ENCODE measurements at places on chromosomes 3 and 15.

- DNase-seq: no peak
Observed at GRCh38 chr3:119357190-119357589, 63.0 kb downstream of the ARHGAP31 start.

- DNase-seq: no peak
Observed at GRCh38 chr3:48599077-48599501, 4.0 kb upstream of the COL7A1 start.

DNA sequence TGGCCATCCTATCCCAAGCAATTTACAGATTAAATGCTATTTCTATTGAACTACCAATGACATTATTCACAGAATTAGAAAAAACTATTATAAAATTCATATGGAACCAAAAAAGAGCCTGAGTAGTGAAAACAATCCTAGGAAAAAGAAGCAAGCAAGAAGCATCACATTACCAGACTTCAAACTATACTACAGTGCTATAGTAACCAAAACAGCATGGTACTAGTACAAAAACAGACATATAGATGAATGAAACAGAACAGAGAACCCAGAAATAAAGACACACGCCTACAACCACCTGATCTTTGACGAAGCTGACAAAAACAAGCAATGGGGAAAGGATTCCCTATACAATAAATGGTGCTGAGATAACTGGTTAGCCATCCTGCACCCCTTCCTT lies 152.2 kb downstream of the TNIK start:
- no peak for DNase-seq

DNA sequence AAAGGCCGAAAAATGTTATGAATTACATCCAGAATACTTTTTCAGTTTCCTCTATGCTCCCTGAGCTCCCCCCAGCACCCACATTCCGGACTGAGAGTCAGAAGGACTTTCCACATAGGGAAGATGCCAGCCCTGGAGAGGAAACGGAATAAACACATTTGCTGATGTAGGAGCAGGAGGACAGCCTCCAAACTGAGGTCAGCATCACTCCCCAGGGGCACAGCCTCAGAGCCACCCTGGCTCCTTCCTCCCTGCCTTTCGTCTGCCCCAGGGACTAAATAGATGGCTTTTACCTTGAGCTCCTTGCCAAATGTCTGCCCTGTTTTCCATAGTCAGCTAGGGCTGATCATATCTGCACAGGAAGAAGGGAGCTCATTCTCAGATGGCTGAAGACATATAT lies 22.6 kb upstream of the SLCO2A1 start:
- DNase-seq: no peak

DNA sequence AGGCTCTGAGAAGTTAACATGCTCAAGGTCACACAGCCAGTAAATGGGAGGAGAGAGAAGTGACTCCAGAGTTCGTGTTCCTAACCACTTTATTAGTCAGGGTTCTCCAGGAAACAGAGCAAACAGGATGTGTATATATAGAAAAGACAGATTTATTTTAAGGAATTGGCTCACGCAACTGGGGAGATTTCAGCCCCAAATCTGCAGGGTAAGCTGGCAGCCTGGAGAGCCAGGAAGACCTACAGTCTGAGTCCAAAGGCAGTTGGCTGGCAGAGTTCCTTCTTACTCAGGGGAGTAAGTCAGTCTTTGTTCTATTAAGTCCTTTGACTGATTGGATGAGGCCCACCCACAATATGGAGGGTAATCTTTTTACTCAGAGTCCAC lies 118.2 kb upstream of the PROK2 start:
- no peak for DNase-seq

DNA sequence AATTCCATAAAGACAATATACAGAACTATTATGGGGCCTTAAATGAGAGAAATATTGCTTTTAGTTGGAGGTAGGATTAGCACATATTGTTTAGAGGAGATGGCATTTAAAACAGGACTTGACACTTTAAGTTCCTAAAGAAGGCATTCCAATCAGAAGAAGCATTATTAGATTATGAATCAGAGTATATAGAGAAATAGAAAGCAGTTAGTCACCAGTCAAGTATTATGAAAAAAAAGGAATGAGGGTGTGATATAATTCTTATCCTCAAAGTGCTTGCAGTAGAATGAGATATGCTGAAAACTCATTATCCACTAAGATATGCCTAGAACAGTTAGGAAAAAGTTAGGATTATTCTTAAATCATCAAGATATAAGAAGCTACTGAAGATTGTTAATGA lies 456.2 kb downstream of the ZNF385D start:
- DNase-seq: no peak

- no peak for DNase-seq
Observed at GRCh38 chr3:23161896-23162570, 41.1 kb upstream of the UBE2E2 start.

DNA sequence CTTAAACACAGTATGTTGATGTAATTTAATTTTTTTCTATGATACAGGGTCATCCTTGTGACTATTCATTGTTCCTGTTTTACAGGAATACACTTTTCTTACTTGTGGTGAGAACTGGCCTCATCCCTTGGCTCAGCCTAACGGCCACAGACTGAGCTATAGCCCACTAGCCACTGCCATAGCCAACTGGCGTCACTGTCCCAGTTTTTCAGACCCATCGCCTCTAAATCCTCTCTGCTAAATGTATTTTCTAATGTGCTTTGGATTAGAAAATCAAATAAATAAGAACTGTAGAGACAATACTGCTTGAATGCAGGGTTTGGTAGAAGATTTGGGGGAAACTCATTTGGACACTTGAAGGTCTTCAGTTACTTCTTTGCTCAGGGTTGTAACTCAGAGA lies 113.1 kb downstream of the TIGIT start:
- DNase-seq: no peak

DNA sequence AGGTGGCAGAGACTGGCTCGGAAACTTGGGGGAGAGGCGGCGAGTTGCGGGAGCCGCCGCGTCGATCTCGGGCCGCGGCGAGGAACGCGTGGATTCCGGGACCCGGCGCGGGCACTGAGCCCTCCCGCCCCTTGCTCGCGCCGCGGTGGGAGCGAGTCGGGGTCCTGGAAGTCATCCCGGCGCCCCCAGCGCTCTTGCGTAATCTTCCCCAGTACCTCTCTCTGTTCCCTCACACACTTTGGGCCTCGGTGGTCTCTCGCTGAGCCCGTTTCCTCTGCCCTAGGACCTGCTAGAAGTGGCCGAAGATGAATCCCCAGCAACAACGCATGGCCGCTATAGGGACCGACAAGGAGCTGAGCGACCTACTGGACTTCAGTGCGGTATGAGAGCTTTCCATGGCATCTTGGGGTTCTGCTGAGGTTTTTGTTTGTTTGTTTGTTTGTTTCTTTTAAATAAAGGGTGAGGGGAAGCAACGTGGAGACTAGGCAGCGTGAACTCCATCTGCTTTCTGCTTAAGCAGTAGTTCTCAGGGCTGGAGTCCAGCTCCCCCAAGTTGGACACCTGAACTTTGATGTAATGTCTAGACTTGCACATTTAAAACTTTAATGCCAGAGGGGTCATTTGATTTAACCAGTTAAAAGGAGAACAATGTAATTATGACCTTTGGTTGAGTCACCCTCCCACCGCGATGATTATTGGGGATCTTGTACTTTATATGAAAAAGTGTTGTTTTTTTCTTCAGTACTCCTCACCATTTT lies 1.3 kb downstream of the TCF12 start:
- DNase-seq: no peak
